Stimulated activated CD8-positive, alpha-beta memory T cell treated with anti-CD3 and anti-CD28 coated beads, Interleukin-12 subunit alpha, Interleukin-12 subunit beta, amount 100 ng/mL, for 1 hour (primary cell): ENCODE measurements at places on chromosomes 13 and 19.
A peak's percentile ranks its signal among the peaks of the same experiment; 100 is the strongest.

DNA sequence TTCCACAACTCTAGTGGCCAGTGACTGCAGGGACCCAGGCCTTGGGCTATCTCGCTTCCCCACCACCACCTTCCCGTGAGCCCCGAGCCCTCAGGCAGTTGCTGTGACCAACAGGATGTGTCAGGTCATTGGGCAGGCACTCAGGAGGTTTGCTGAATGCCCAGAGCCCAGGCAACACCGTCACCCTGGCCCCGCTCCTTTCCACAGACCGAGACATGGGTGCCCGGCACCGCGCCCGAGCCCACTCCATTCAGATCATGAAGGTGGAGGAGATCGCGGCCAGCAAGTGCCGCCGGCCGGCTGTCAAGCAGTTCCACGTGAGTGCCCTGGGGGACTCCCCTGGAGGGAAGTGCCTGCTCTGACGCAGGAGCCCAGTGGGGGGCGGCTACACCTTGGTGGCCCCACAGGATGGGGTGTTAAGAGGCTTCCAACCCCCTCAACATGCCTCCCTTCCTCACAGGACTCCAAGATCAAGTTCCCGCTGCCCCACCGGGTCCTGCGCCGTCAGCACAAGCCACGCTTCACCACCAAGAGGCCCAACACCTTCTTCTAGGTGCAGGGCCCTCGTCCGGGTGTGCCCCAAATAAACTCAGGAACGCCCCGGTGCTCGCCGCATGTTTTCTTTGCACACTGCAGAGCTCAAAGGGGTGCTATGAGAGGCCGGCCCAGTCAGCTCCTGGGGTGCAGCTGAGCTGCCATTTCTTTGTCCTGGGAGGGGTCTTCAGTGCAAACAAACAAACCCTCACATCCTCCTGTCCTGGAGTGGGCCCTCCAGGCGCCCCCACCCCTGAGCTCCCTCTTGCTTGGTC, 3.2 kb downstream of the RPL18A start:
- no peak for DNase-seq

DNA sequence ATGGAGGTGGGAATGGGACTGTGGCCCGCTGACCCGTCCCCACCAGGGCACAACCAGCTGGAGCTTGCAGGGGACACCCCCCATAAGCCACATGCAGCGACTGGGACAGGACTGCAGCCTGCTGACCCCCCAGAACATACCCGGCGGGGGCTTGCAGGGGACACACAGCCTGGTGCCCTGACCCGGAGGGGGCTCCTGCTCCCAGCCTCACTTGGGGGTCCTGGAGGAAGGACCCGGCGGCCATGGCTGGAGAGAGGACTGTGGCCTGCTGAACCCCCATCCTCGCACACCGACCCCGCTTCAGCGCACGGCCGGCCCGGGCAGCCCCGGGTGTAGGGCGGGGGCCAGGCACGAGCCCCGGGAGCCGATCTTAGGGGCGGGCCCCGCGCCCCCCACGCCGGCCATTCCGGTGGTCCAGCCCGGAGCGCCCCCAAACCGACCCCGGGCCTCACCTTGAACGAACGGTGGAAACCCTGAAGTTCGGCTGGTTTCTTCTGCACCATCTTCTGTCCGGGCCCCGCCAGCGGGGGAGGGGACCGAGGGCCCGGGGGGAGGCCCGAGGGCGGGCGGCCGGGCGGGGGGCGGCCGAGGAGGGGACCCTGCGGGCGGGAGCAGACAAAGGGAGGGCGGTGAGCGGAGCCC, 574 bp downstream of the MKNK2 start:
- DNase-seq, result no peak

DNA sequence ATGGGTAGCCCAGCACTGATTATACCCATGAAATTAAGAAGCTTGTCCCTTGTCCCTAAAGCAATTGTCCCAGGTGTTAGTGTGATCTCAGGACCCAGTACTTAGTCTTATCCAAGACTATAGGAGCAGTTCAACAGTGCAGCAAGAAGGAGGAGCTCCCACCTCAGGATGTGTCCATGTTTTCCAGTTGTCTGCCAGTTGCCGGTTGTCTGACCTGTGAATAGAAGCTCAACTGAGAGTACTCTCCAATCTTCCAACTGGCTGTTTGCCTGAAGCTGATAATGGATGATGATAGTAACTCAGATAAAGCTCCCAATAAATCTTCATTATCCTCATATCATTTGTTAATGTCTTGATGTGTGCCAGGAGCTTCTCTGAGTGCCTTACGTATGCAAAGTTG, 107.2 kb upstream of the HTR2A start:
- no peak for DNase-seq

DNA sequence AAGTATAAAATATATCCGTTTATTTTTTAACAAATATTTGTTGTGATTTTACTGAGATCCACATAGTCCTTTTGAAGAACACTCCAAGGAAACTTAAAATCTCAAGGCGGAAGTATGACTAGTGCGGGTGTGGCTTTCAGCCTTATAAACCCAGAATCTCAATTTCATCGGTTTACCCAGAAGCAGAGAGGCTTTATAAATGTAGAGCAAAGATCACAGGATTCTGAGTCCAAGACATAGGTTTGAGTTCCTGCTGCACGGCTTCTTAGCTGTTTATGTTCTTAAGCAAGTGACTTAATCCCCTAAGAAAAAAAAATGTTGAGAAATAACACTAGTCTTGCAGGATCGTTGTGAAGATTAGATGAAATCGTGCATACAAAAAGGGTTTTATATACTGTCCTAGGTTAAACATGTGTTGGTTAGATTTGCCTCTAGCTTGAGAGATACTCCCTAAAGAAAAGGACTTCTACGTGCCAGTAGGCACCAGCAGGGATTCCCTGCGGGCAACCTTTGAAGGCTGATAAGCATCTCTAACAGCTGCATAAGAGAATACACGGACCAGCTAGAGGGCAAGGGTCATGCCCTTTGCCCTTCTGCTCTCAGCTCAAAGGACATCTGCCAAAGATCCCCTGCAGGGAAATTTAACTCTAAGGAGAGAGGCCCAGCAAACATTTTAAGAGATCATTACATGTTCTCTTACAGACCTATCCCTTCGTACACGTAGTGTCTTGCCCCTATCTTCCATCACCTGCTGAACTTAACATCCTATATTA, 130.4 kb upstream of the MIR17HG start:
- DNase-seq, result no peak

DNA sequence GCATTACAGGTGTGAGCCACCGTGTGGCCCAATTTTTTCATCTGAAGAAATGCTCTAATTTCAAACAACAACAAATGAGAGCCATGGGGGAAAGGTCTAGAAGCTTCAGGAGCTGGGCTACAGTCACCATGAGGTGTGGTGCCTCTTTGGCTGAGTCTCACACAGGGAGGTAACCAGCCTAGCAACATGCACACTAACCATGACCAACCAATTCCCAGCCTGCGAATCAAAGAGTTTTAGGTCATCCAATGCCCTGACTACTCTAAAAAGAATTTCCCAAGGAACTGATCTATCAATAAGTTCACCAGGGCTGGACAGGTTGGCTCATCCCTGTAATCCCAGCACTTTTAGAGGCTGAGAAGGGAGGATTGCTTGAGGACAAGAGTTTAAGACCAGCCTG, 29.9 kb downstream of the PBX4 start:
- no peak for DNase-seq

DNA sequence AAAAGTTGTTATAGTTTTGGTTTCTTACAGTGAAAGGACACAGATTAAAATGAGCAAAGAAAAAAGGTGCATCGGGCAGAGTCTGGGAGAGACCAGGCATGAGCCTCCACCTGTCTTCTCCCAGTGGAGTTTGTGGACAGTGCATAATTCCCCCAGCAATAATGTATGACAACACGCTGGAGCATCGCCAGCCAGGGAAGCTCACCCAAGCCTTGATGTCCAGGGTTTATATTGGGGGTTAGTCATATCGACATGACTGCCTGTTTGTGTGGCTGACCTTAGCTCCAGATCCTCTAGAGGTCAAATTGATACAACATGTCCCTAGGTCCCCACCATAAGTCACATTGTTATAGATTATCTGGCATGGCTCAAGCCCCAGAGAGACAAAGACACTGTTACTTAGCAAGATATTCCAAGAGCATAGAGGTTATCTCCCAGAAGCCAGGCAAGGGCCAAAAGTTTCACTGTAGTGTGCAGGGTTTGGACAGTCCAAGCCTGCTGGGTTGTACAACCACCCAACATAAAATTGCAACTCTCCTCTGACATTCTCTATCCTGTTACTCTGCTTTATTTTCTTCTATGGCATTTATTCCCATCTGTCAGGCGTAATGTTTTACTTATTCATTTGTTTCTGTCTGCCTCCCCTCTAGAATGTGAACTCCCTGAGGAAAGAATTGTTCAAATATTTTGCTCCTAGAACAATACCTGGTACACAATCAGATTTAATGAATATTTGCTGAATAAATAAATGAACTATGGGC, 5.6 kb upstream of the KLK13 start:
- no peak for DNase-seq

- DNase-seq, result no peak
Measured at GRCh38 chr19:16106121-16106520, 5.6 kb upstream of the RAB8A start.

GRCh38 chr13:27592865-27593264, 27.5 kb downstream of the LNX2 start:
- no peak for DNase-seq

DNA sequence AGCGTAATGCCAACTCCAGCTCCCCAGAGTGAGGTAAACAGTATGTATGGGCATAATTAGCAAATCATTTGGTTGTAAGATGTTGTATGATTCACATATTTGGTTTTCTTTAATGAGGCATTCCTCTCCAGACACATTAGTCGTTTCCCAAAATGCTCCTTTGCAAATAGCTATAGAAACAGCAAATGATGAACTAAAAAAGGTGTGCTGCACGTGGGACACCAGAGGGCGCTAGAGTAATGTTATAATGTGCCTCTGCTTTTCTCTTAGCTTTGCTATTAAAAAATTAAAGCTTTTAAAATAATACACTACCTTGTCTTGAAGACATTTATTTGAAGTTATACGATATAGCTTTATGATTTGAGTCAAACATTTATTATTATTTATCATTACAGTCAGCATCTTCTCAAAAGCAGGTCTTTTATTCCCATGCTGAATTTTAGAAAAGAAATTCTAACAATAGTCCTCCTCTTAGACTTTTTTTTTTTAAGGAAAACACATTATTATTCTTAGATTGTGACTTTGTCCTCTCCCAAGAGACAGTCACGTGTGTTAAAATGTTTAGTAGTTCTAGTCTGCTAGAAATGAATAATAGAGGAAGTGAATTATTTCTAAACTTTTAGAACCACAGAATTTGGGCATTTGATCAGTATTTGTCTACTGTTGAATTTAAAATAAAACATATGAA, 121.6 kb upstream of the FRY start:
- DNase-seq, result peak; percentile 44

- no peak for DNase-seq
Measured at GRCh38 chr19:13154241-13154778, 4.1 kb downstream of the IER2 start.

DNA sequence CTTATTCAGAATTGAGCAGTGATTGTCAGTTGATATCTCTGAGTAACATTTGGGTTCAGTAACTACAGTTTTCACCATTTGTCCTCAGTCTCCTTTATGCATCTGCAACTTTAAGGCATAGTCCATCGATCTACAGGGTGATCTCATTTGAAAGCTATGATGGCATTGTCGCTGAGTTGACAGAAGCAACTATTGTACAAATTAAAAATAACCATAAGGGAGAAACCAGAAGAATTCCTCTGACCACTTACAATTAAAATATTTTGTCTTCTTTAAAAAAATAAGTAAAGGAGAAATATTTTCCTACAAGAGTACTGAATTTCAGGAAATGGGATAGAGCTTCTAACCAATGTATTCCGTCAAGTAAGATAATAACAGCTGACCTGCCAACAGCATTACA, 30.6 kb downstream of the RAP2A start:
- no peak for DNase-seq

DNA sequence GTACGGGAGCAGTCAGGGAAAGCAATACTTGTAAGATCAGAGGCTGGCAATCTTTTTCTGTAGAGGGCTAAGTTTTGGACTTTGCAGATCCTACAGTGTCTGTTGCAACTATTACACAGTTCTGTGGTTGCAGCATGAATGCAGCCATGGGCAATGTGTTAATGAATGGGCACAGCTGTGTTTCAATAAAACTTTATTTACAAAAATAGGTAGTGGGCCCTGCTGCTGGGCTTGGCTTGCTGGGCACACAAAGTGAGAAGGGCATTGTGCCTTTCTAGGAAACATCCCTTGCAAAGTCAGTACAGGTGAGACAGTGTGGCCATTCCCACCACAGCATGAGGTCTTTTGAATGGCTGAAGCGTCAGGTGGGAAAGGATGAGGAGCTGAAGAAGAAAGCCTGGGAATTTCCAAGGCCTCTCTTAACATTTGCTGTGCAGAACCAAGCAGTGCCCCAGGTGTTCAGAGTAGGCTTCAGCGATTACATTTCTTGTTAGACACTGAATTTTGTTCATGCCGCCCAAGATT, 9.1 kb downstream of the KL start:
- DNase-seq, result no peak

GRCh38 chr13:51052581-51052980, 58.5 kb downstream of the C13orf42 start:
- no peak for DNase-seq

DNA sequence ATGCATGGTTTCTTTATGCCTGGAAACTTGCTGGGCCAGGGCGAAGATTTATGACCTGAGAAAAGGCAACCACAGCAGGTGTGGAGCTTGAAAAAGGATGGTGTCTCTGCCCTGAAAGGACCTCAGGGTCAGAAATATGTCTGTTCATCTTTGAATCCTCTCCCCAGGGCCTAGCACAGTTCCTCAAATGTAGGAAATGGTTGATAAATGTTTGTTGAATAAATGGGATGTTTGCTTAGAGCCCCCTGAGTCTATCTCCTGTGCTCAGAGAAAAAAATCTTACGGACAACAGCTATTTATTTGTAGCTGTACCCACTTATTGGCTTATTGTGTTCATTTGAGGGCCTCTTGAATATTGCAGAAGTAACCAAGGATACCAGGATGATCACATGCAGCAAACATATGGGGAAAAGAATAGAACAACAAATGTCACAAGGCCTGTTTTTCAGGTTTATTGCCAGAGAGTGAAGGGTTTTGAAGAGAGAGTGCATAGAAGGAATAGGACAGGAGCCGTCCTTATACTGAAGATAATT, 114.5 kb downstream of the KLF5 start:
- DNase-seq, result no peak
